ENCODE measurements at places on chromosomes 6 and 20. TPM values are rescaled to one million over a fixed set of nuclear protein-coding genes. Genes with fewer than 3 reads are reported as not detected.

LCA5 gene
- polyA plus RNA-seq = 0.06 TPM

SPAG4 gene
- polyA plus RNA-seq = 0.79 TPM

- no peaks in the 10 kb centered on the region for H3K27me3 ChIP-seq
- DNase-seq = peak; percentile 43
- no peak overlapping the region for H3K4me3 ChIP-seq
These were observed 543.4 kb downstream of the CD83 start for GRCh38 chr6:14660806-14661579.

DNA sequence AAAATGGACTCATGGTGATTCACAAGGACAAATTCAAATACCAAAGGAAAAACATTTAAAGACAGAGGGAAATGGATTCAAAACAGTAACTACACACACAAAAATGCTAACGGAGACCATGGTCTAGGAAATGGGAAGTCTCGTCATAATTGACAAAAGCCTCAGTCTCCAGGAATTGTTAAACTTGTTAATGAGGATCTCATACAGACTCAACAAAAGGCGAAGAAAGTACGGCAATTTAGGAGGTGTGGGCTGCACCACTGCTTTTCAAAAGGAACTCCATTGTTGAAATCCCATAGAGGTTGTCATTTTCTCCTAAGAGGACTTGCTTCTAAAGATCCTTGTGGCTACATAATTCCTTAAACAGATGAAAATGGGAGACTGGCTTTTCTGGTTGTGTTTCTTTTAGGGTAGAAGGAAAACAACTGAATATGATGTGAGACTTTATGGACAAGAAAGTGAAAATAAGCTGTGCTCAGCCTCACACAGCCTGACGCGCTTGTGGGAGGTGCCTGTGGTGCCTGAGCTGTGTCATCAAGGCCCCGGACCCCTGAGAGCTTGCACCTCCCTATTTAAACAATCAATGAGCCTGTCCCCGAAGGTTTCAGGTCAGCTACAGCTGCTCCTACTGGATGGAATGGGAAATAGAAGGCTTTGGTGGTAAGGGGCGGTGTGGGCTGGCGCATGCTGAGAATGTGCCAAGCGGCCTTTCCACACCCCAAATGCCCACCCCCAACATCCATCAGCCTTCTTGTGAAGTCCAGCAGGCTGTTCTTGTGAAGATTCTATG is 2.5 kb upstream of the CLDN20 start:
- H3K4me3 ChIP-seq = no peak overlapping the region
- H3K27ac ChIP-seq = no peak overlapping the region
- no peak for DNase-seq
- no peaks in the 10 kb centered on the region for H3K4me1 ChIP-seq
- H3K27me3 ChIP-seq = no peaks in the 10 kb centered on the region

- H3K36me3 ChIP-seq = peaks cover 17% of the 10 kb centered on the region
- DNase-seq = no peak
- H3K4me1 ChIP-seq = peaks cover 13% of the 10 kb centered on the region
- no peak overlapping the region for H3K4me3 ChIP-seq
- no peak overlapping the region for H3K27ac ChIP-seq
These were observed 12.3 kb downstream of the ITPA start for GRCh38 chr20:3221398-3222226.

GRCh38 chr20:60272790-60273189 is 314.6 kb downstream of the CDH26 start:
- peaks cover 15% of the 10 kb centered on the region for H3K4me1 ChIP-seq
- no peak overlapping the region for H3K4me3 ChIP-seq
- no peaks in the 10 kb centered on the region for H3K36me3 ChIP-seq
- DNase-seq = peak; percentile 30

- DNase-seq = no peak
- no peaks in the 10 kb centered on the region for H3K27me3 ChIP-seq
- no peaks in the 10 kb centered on the region for H3K36me3 ChIP-seq
These were observed 104.6 kb downstream of the PAX1 start for GRCh38 chr20:21809961-21810523.

- no peaks in the 10 kb centered on the region for H3K36me3 ChIP-seq
- H3K27ac ChIP-seq = no peak overlapping the region
These were observed 3.8 kb upstream of the TNFAIP3 start for GRCh38 chr6:137863091-137863797.

MDFI gene
- polyA plus RNA-seq = not detected

BMP6 gene
- polyA plus RNA-seq = not detected

SIRPB1 gene
- 0.64 TPM for polyA plus RNA-seq

PRDM1 gene
- 45.4 TPM for polyA plus RNA-seq

SLC25A27 gene
- not detected for polyA plus RNA-seq

VWA7 gene
- polyA plus RNA-seq = 2.5 TPM

DNA sequence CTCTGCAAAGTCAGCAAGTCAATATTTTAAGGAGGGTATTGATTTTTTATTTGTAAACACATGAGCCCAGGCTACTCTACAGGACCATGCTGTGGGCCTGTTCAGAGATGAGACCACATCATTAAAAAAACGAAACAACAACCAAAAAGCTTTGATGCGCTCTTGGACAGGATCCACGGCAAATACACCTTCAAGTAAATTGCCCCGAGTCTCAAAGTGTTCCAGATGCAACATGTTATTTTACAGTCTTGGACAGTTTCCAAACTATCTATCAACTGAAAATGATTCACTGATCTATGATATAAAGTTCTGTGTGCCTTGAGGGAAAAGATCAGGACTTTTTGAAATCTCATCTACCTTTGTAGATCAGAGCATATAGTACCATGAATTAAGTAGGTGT is 25.8 kb upstream of the CARMIL1 start:
- no peaks in the 10 kb centered on the region for H3K36me3 ChIP-seq
- no peaks in the 10 kb centered on the region for H3K27me3 ChIP-seq
- H3K4me1 ChIP-seq = no peaks in the 10 kb centered on the region

DNA sequence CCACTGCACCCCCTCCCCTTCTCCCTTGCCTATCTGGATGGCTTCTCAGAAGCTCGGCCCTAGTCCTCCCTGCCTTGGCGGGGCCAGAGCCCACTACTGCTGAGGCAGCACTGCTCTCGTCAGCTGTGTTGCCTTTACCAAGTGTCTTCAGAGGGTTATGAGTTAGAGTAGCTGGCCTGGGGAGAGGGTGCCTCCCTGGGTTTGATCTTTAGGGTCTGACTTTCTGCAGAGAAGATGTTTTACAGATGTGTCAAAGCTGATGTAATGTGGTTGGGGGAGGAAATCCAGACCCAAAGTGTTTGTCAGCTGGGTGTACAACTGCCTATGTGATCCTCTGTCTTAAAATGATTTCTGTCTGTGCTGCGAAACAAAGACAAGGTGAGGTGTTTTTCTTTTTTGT is 30.4 kb upstream of the PI16 start:
- no peak for DNase-seq
- no peak overlapping the region for H3K4me3 ChIP-seq
- no peak overlapping the region for H3K27ac ChIP-seq
- H3K4me1 ChIP-seq = no peaks in the 10 kb centered on the region

GRCh38 chr6:68689910-68690309 is 54.8 kb downstream of the ADGRB3 start:
- H3K4me3 ChIP-seq = no peak overlapping the region
- H3K27me3 ChIP-seq = no peaks in the 10 kb centered on the region
- no peaks in the 10 kb centered on the region for H3K36me3 ChIP-seq
- H3K4me1 ChIP-seq = no peaks in the 10 kb centered on the region
- DNase-seq = no peak

DNA sequence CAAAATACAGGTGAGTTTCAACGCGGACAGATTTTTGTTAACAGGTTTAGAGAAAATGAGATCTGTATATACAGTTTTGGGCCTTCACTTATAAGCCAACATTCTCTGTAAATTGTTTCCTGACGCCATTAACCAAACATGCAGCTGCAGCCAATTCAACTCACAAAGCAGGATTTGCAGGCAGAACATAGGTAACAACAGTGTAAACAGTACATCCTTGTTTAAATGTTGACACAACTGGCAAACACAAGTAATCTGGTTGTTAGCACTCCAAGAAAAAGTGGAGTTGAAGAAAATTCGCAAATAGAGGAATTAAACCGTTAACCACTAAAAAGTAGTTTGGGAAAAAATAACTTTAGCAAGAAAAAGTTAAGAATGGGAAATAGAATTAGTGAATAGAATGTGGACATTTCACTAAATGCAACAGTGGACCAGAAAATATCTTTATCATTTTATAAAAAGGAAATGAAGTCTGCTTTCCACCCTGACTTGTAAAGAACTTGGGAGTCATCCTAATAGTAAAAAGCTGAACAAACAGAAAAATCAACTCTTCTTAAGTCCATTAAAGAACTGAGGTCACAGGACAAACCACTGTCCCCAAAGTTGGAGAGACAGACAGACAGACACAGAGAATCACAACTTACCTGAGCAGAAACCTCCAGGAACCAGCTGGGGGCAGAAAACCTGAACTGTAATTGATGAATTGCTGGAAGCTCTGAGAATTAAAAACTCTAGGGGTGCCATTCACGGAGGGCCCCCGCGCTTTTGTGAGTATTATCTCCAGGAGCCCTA is 10.1 kb downstream of the SMIM28 start:
- H3K4me1 ChIP-seq = no peaks in the 10 kb centered on the region
- no peaks in the 10 kb centered on the region for H3K36me3 ChIP-seq
- DNase-seq = no peak

CRYBG1 gene
- 20.5 TPM for polyA plus RNA-seq

DNA sequence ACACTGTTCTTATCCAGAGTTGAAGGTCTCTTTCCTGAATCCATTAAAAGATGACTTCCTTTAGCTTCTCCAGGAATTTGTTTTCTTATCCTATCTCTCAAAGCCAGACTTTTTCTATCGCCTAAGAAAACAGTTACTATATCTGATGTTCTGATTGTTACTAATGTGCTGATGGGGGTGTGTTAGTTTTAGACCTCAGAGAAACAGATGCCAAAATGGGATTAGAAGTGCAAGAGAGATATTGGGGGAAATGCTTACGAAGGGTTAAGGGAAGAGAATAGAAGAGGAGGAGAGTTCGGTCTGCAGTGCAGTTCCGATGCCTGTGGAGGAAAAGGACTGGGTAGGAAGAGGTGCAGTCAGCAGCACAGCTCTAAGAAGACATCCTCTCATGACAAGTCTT is 35.7 kb upstream of the ADGRG6 start:
- no peaks in the 10 kb centered on the region for H3K27me3 ChIP-seq
- no peak for DNase-seq
- H3K4me3 ChIP-seq = no peak overlapping the region
- H3K36me3 ChIP-seq = no peaks in the 10 kb centered on the region

GRCh38 chr6:348860-349396 is 42.6 kb upstream of the IRF4 start:
- no peaks in the 10 kb centered on the region for H3K27me3 ChIP-seq
- H3K27ac ChIP-seq = no peak overlapping the region
- H3K36me3 ChIP-seq = no peaks in the 10 kb centered on the region
- DNase-seq = no peak

DNA sequence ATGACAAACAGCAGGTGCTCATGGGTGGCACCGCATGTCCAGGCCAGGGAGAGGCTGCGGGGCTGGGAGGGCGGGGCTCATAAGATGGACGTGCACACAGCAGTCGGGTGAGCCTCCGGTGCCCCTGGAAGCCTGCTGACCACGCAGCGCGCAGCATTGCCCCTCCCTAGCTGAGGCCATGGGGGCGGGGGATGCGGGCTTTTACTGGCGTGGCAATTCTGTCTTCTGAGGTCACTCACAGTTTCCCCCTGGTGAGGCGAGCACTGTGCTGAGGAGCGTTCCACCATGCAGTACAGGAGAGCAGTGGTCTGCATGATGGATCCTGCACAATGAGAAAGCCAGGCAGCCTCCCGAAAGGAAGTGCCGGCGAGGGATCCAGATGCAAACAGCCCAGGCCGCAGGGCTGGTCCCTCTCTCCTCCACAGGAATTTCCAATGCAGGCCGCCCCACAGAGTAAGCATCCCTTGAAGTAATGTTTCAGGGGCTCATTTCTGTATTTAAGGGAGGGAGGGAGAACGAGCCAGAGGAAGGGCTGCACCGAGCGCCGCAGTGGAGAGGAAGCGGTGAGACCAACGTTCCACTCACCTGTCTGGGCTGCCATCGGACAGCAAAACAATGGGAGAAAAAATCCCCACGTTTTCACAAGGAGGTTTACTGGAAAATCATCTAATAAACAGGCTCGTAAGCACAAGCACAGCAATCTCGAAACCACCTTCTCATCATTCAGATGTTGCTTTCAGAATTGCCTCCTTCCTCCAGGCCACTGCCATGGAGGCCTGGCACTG is 56.0 kb downstream of the IRF4 start:
- H3K27ac ChIP-seq = peak overlapping the region; percentile 54
- H3K36me3 ChIP-seq = no peaks in the 10 kb centered on the region
- peak overlapping the region; percentile 60 for H3K4me3 ChIP-seq
- no peak for DNase-seq

DNA sequence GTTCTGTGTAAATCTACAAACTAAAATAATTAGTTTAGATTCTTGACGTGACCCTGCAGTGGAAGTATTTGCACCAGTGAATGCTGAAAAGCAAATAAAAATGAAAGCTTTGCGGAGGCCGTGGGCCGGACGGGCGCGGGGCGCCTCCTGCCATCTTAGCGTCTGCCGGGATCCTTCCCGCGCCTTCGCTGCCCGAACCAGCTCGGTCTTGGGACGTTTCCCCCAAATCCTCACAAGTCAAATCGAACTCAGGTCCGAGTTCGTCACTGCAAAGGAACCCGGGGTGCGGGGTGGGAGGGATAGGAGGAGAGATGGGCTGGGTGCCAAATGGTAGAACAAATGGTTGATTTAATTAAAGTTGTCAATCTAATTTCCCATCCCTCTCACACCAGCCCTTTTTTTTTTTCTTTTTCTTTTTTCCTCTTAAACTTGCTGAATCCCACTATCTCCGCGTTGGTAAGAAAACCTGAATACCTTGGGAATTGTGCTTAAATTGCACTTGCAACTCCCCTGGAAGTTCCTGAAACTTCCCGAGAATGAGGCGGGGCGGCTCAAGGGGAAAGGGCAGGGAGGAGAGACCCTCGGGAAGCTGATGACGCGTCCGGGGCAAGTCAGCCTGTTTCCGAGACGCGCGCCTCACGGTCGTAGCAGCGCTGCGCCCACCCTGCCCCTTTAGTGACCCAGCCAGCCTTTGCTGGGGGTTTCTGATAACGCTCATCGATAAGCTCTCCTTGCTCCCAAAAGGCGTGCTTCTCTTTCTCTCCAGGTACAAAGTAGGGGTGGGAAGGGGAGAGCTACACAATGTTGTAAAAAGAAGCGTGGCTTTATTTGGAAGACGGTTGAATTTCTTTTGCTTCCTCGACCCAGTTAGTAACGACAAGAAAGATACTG is 1.8 kb downstream of the GJA1 start:
- peaks cover 26% of the 10 kb centered on the region for H3K27me3 ChIP-seq
- H3K36me3 ChIP-seq = no peaks in the 10 kb centered on the region

SPATS1 gene
- polyA plus RNA-seq = not detected

ATXN1 gene
- 10.5 TPM for polyA plus RNA-seq

DNA sequence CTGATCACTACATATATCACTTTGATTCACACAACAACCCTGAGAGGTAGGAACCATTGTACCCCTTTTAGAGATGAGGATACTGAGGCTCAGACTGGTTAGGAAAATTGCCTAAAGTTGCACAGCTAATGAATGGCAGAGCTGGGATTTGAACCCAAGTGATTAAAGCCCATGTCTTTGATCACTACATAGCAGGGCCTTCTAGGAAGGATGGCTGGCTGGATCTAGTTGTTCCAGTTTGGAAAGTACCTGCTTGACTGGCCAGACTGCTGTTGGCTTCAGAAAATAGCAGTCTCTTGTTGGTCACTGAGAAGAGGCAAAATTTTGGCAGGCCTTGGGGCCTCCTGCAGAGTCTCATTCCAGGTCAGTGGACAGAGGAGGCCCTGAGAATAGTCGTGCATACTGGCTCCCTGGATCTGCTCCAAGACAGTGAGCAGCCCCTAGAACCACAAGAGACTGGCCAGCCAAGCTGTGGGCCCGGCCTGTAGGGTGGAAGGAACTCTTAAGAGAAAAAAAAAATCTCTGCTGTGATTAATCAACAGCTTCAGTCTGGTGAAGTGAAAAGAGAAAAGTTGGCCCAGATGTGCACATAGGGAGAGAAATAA is 17.5 kb downstream of the PPARD start:
- peaks cover 23% of the 10 kb centered on the region for H3K36me3 ChIP-seq
- no peak overlapping the region for H3K27ac ChIP-seq
- H3K4me1 ChIP-seq = peaks cover 22% of the 10 kb centered on the region
- H3K4me3 ChIP-seq = no peak overlapping the region
